Right kidney (tissue), 9 donors: ENCODE measurements at places on chromosomes 2 and 18.

GRCh38 chr2:12338946-12339697 lies 377.6 kb upstream of the TRIB2 start:
- DNase-seq = no peak

GRCh38 chr18:551404-552061 lies 28.6 kb upstream of the CETN1 start:
- no peak for DNase-seq

DNA sequence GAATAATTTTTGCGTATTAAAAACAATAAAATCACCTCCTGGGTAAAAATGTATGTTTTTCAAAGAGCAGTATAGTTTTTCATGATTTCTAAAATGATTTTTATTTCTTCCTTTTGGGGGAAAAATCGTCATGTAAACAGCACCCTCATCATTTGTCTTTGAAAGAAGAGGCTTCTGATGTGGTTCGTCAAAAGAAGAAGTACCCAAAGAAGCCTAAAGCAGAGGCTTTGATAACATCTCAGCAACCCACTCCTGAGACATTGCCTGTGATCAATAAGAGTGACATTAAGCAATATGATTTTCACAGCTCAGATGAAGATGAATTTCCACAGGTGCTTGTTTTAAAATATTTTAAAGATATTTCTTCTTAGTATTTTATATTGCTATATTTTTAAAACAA lies 110.2 kb upstream of the KIF5C start:
- DNase-seq = no peak

DNA sequence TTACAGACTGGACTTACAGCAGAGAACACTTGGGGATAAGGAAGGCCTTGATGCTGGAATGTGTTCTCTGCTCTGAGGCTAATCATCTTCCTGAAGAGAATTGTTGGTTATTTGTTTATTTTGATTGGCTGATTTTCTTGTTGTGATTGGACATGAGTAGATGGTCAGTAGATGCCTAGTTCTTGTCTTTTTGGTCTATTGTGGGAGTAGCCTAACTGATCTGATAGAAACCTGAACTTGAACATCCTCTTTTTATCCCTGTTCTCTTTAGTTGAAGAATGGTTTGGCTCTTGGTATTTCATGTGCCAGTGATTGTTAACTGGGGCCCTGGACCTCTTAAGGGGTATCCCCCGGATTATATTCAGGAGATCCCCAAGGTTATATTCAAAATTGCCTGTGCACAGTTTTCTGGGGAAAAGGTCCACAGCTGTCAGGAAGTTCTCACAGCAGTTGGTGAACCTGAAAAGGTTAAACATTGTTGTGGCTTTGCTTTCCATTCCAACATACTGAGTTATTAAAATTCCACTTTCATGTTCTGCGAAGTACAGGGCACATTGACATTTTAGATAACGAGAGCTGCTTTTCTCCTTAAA lies 13.6 kb downstream of the TWSG1 start:
- no peak for DNase-seq

DNA sequence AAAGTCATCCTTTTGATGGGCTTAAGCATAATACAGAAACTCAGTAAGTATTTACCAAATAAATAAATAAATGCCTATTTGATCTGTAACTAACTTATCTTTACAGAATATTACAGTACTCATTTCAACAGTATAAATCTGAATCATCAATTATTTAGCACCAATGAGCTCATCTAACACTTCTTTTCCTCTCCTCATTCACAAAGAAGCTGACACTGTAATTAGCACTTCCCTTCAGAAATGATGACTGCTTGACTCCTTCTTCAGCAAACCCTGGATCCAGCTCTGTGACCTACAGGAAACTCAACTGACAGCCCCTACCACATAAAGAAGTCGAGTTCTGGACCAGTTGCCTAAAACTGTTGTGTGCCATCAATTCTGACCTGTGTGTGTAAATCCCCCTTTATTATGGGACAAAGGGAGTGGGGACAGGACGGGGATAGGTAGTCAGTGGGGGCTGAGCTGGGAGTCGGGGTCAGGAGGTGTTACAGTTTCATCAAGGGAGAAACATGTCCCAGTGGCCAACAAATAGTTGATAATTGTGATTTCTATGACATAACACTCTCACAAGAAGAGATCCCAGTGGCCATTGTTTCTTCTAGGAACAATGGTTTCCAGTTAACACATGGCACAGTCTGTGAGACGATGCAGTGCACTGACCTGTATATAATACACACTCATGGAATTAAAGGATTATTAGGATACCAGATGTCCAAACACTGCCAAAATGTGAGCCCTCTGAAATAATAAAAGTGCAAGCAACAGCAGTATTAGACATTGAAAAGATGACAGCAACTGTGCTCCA lies 68.7 kb downstream of the STK39 start:
- DNase-seq = no peak

DNA sequence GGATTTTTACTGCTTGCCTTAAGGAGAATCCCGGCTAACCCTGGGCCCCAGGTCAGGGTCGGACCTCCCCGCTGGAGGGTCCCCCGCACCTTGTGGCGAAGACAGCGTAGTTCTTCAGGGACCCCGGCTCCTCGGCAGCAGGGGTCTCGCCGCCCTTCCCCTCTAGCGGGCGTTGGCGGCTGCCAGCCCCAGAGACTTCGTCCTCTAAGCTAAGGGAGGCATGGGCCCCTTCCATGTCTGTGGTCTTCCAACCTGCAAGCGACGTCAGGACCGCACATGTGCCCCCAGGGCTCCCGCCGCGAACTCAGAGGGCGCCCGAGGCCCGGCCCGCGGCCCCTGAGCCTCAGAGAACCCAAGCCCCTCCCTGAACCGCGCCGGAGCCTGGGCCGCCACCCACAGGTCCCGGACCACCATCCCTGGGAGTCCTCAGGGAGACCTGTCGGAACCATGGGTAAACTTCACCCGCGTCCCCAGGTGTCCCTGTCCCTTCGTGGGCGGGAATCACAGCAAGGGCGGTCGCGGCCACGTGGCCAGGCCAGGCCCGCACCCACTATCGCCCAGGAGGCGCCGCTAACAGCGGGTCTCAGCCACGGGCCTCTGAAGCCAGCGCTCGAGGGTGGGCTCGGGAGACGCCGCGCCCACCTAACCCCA lies 562 bp downstream of the ANKMY1 start:
- peak; percentile 68 for DNase-seq

GRCh38 chr18:4765401-4765800 lies 310.3 kb upstream of the DLGAP1 start:
- DNase-seq = no peak

- no peak for DNase-seq
Measured at GRCh38 chr18:69723434-69723833, 224.2 kb downstream of the CD226 start.

- DNase-seq = no peak
Measured at GRCh38 chr2:101655702-101656422, 41.6 kb upstream of the MAP4K4 start.

DNA sequence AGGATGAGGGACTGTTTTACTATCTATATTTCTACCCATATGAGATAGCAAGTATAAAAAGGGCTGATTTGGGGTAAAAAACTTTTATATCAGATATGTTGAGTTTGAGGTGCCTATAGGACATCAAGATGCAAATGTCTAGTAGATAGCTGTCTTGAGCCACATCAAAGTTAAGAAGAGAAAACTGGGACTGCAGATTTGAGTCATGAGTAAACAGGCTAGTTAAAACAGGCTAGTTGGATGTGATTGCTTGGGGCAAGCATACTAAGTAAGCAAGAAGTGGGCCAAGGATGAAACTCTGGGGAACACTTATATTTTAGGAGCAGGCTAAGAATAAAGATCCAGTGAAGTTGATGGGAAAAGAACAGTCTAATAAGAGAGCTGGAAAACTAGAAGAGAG lies 2.8 kb upstream of the SCRN3 start:
- DNase-seq = no peak
